Activated T-helper 1 cell treated with anti-CD3 and anti-CD28 coated beads, Interleukin-2, amount 50 U/mL, for 16 hours (primary cell): ENCODE measurements at places on chromosomes 5 and 9.

DNA sequence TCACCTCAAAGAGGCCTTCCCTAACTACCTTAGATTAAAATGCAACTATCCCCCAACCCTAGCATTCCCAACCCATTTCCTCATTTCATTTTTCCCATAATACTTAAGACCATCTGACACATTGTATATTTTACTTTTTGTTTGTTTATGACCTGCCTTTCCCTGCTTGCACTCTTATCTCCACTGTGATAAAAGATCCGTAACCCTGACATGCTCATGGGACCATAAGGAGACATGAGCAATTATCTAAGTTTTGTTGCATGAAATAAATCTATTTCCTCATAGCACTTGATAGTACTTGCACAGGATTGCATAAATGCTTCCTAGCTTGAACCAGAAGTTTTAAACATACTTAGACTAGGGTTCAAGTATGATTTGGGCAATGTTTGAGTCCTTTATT is 323.7 kb downstream of the NPR3 start:
- DNase-seq, result no peak

- no peak for DNase-seq
Observed at GRCh38 chr9:88464851-88465250, 70.1 kb upstream of the NXNL2 start.

DNA sequence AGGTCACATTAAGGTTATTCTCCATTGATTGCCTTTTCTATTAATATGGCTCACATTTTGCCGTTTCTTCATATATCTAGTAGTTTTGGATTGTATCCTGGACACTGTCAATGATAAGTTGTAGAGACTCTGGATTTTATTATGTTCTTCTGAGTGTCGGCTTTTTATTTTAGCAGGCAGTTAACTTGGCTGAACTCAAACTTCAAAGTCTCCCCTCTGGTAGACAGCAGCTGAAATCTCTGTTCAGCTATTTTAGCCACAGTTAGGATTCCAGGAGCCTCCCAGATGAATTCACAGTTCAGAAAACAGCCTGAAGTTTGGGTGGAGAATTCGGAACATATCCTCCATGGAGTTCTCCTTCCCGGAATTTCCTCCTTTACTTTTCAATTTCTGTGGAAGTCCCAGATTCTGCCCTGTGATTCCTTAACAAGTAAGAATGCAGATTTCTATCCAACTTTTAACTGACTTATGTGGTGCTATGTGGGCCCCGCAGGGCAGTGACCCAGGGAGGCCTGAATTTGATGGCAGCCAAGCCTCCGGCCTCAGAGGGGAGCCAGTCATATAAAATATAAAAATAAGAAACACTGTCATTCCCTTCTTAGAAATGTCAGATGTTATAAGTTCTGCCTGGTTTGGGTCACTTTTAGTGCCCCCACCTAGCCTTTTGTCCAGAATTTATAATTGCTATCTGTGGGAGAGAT is 39.3 kb upstream of the MVB12B start:
- DNase-seq, result no peak

DNA sequence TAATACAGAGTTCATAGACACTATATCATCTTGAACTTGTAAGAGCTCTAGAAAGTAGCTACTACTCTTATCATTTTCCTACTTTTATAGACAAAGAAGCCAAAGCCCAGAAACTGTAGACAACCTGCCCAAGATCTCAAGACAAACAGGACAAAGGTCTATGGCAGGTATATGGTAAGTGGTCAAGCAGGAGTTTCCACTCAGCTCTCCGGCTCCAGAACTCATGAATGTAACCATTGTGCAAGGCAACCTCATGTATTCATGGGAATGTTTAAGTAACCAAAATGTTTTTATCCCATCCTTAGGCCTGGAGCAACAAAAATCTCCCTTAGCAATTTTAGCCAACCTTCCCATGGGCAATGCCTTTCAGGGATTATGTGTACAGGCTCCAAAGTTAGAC is 163.4 kb upstream of the PUM3 start:
- no peak for DNase-seq

DNA sequence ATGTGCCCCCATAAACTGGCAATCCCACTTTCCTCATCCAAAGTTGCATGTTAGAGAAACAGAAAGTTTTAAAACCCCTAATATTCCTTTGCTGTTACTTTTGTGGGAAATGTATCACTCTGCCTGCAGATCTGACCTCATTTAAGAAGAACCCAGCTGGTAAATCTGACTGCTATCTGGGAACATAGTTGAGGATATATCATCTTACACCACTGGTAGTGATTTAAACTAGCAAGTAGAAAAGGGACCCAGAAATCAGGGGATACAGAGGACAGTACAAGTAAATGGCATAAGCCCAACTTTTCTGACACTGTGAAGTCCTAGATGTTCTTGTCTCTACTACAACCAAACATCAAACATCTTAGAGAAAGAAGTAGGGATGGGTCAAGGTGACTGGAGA is 1060.5 kb upstream of the DMAC1 start:
- no peak for DNase-seq

DNA sequence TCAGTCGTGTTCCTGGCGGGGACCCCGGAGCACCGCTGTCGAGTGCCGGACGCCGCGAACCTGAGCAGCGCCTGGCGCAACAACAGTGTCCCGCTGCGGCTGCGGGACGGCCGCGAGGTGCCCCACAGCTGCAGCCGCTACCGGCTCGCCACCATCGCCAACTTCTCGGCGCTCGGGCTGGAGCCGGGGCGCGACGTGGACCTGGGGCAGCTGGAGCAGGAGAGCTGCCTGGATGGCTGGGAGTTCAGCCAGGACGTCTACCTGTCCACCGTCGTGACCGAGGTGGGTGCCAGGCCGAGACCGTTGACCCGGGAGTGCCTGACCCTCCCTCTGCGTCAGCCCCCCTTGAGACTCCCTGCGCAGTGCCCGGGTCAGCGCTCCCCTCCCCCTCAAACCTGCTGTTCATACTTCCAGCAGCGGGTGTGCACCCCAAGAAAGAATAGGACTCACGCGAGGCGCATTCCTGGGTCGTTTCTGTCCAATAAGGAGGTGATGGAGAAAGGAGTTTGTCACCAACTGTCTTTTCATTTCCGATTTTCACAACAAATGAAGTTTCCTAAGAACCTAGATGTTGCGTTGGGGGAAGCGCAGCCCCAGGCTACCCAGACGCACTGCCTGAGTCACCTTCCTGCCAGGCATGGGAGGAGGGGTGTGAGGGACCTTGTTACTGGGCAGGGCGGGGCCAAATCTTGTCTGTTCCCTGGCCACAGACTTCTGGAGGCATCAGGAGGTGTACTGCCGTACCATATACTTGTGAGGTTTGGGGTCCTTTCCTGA is 722 bp downstream of the SLC22A4 start:
- no peak for DNase-seq

GRCh38 chr5:156529892-156530291 is 202.9 kb downstream of the SGCD start:
- no peak for DNase-seq

DNA sequence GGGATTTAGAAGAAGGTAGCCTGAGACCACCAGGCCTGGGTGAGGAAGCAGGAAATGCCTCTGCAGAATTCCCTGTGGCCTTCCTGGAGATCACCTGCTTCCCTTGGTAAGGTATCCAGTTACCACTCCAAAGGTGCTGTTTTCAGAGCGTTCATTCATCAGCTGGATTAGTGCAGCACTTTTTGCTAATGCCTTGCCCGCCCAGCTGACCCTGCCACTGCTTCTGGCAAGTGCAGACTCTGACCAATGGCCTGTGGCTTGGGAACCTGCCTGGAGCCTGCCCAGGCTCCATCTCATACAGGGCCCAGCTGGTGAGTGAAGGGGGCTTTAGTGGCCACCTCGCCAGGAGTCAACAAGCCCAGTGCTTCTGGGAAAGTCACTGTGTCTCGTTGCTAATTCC is 48.6 kb downstream of the FOXI1 start:
- DNase-seq, result no peak

- DNase-seq, result no peak
Observed at GRCh38 chr9:111752455-111752854, 42.3 kb downstream of the SHOC1 start.

GRCh38 chr9:81118416-81118815 is 570.9 kb downstream of the TLE1 start:
- no peak for DNase-seq

DNA sequence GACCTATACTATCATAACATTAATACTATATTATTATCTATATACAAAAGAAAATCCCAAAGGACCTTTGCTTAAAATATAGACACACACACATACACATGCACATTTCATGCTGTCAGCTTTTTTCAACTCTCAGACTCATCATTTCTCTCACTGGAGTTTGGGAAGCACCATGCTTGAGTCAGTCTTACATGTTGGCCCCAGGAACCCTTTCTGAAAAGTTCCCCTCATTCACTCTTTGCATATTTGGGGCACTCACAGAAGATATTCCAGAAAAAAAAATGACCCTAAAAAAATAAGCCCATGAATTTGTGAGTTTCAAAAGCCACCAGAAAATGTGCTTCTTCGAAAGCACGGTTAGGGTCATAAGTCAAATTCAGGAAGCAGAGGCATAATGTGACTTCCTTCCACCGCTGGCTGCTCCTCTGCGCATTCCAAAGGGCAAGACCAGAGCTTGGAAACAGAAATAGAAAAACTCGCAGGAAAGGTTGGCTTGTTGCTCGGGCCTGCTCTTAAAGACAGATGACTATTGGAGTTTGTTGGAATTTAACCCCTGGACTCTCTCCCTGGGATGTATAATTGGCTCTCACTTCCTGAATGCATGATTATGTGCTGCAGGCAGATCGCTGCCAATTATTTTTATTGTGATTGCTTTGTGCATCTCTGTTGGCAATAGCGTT is 129.7 kb upstream of the IQGAP2 start:
- no peak for DNase-seq
